Colonic mucosa (tissue), 4 donors: ENCODE measurements at places on chromosomes 6 and 20. TPM values are rescaled to one million over a fixed set of nuclear protein-coding genes. Genes with fewer than 3 reads are reported as not detected.
A peak's percentile ranks its signal among the peaks of the same experiment; 100 is the strongest.

DNA sequence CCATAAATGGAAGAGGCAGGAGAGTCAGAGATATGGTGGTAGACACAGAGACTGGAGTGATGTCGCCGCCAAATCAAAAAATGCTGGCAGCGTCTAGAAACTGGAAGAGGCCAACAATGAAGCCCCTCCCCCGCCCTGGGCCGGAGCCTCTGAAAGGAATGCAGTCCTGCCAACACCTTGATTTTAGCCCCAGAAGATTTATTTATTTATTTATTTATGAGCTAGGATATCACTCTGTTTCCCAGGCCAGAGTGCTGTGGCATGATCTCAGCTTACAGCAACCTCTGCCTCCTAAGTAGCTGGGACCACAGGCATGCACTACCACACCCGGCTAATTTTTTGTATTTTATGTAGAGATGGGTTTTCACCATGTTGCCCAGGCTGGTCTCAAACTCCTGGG is 82.6 kb upstream of the CCDC167 start:
- no peak for DNase-seq

GRCh38 chr6:10082385-10082784 is 332.5 kb downstream of the TFAP2A start:
- no peak for DNase-seq

DNA sequence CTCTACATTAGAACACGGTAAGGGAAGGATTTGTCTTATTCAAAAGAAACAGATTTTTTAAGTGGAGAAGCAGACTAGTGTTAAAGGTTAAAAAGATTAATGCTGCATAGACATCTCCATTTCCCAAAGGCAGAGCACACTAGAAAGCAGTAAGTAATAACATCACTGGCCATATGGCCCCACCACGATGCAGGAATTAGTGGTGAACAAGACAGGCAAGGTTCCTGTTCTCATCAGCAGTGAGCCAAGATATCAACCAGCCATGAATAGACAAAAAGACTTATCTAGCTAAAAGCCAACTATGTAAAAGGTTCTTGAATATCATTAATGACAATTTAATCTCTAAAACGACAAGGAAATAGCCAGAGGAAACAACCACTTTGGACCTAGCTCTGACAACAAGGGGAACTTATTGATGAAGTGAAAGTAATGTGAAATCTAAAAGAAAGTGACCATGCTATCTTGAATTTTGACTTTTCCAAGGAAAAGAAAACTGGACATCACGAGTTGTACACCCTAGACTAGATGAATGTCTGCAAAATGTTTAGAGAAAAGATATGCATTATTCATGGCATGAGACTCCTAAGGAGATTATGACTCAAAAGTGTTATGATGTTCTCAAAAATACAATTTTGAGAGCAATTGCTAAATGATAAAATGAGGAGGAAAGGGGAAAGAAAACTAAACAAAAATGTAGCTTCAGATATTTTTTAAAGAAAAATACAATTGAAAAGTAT is 157.9 kb upstream of the STXBP5 start:
- no peak for DNase-seq

GRCh38 chr6:85677234-85677956 is 34.7 kb upstream of the SYNCRIP start:
- DNase-seq = no peak

- DNase-seq = peak; percentile 77
These were observed 155.1 kb upstream of the MLIP start for GRCh38 chr6:53956068-53956711.

- peak; percentile 89 for DNase-seq
These were observed 23.0 kb upstream of the SLC22A7 start for GRCh38 chr6:43274916-43275597.

- no peak for DNase-seq
These were observed 7.4 kb upstream of the LAMA5 start for GRCh38 chr20:62374331-62375152.

DNA sequence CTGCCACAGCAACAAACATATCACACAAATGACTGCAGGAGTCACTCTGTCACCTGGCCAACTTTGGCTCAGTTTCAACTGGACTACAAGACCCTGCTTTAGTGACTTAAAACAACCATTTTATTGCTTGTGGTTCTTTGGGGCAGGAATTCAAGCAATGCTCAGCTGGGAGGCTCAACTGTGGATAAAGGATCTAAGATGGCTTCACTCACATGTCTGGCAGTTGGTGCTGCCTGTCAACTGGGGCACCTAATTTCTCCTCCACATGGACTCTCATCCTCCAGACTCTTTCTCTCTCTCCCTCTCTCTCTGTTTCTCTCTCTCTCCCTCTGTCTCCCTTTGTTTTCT is 2.8 kb upstream of the EPB41L2 start:
- no peak for DNase-seq

DNA sequence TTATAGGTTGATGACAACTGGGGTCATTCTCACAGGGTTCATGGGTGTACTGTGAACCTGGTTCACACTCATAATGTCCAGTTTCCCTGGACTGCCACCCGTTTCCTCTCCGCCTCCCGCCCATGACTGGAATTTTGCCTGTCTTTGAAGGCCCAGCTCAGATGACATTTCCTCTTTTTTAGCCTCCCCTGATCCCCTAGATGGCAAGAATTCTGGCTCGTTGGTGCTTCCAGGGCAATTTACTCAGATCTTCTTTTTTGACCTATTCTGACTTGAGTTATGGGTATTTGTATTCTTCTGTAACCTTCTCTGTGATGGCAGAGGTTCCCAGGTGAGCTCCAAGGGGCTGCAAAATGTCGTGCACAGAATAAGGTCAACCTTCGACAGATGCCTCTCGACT is 5.7 kb upstream of the CITED2 start:
- no peak for DNase-seq

DNA sequence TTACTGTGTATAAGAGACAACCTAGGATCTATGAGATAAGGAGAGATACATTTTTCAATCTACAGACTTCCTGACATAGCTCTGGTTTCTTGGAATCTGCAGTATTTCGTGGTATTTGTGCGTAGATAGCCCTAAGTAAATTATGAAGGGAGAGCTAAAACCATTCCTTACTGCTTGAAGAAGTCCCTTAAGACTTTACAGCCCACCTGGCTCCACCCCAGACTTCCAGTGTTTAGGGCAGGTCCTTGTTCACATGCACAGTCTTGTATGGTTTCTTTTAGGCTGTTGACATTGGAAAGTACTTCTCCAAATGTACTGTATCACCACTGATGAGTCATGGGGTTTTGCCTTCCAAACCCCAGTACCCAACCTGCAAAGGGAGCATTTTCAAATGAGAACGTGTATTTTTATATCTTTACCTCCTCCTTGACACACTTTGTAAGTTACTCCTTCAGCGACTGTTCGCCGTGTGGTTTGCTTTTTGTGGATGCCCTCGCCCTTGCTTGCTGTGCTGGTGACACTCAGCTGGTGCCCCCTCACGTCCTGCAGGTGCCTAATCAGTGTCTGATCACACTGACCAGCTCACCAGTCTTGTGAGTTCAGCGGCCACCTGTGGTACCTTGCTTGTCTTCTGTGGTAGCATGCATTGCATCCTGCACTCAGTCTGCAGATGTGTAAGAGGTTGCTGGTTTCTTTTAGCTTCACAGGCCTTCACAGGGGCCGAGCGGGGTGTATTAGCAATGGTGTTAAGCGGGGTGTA is 73.3 kb downstream of the IGF2R start:
- DNase-seq = no peak

DNA sequence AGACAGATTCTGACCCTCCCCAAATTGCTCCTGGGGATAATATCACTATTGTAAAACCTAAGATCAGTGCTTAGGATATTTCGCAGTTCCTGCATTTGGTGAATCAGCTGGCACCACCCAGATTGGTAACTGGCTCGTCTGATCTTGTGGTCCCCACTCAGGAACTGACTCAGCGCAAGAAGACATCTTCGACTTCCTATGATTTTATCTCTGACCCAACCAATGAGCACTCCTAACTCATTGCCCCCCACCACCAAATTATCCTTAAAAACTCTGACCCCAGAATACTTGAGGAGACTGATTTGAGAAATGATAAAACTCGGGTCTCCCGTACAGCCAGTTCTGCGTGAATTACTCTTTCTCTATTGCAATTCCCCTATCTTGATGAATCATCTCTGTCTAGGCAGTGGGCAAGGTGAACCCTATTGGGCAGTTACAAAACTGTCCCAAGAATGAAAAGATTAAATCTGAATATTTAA is 55.7 kb upstream of the PRND start:
- peak; percentile 26 for DNase-seq

- no peak for DNase-seq
These were observed 1.9 kb downstream of the BTBD3 start for GRCh38 chr20:11919581-11919980.

GRCh38 chr6:55531496-55531895 is 47.5 kb downstream of the HMGCLL1 start:
- DNase-seq = no peak

- no peak for DNase-seq
These were observed 243.1 kb downstream of the CDH26 start for GRCh38 chr20:60201198-60201835.

DNA sequence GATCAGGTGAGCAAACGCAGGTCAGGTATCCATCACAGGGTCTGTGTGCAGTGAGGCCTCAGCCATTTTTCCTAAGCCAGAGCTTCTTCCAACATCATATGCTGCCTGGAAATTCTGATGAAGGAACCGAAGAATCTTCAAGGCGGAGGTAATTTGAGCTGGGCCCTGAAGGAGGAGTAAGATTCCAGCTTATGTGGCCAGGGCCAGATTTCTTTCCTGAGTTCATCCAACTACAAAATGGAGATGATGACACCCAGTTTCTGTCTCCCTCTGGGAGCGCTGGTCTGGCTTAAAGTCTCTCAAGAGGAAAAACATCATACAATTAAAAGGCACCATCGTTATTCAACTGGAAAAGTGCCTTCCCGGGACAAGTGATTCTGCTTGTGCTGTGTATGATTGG is 6.9 kb upstream of the MANBAL start:
- DNase-seq = no peak

DNA sequence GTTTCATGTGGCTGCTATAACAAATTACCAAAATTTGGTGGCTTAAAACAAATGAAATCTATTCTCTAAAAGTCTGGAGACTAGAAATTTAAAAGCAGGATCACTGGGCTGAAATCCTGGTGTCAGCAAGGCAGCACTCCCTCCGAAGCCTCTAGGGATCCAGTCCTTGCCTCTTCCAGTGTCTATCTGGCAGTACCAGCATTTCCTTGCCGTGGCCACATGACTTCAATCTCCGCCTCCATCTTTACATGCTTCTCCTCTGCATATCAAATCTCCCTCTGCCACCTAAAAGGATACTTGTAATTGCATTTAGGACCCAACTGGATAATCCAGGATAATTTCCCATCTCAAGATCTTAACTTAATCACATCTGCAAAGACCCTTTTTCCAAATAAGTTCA is 30.2 kb downstream of the ARHGAP18 start:
- no peak for DNase-seq

DNA sequence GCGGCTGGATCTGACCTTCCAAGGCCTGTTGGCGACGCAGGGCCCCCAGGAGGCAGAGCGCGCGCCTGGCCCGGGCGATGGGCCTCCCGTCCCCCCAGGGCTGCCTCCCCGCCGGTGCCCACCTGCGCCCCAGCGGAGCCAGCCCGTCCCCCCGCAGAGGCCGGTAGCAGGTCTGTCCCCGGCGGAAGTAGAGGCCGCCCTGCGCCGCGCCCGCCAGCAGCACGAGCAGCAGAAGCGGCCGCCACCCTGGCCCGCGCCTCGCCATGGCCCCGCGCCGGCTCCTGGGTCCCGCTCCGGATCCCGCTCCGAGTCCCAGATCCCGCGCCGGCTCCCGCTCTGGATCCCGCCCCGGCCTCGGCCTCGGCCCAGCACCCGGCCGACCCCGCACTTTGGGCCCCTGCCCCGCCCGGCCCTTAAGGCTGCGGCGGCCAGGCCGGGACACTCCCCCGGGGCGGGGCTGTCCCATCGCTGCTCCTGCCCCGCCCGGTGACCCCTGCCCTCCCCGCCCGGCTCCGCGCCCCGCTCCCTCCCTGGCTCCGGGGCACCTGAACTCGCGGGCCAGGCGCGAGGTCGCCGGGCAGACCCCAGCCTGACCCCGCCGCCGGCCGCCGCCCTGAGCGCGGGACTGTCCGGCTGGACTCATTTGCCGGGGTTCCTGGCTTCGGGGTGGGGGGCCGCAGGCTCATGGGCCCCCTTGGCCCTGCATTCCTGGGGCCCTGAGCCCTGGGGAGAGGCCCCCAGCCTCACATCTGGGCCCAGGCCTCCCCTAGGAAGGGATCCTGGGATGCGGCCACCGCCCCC is at the start of gene CTSZ:
Gene CTSZ (minus strand): TSS at position 391 of the 801 bp plus-strand sequence. CDS start 126 bp downstream, at position 265.
- DNase-seq = peak; percentile 85

- no peak for DNase-seq
These were observed 93.7 kb downstream of the PLG start for GRCh38 chr6:160795721-160796120.

DNA sequence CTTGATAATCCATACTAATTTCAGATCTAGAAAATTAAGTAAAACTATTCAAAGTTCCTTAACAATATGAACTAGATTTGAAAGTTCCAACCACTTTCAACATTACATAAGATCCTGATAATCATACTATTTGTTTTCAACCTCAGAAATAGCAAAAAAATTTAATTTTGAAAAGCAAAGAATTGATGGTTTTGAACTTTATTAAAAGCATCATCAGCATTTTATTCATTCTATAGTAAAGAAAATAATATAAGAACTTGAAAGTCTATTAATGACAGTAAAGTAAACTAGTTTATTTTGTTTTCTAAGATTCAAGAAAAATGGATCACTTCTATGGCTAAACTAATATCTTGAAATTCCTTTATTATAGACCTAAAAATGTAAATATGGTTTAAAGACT is 26.8 kb downstream of the EYS start:
- no peak for DNase-seq

DNA sequence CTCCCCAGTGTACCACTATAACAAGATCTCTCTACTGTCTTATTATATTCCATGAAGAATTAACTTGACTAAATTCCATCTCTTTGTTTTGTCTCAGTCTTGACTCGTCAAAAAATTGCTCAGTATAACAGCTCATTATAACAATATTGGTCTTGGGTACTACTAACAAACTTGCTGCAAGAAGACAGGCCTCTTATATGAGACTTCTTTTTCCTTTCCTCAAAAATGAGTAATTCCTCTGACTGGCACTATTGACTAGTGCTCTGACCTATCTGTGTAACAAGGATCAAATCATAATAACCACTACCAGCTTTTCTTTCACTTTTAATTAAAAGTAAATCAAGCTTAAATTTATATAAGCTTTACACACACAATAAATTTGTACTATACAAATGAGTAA is 91.3 kb upstream of the THEMIS start:
- DNase-seq = no peak

- no peak for DNase-seq
These were observed 272.3 kb downstream of the TENT5A start for GRCh38 chr6:81480139-81480538.

GRCh38 chr20:61157301-61157700 is 94.8 kb upstream of the CDH4 start:
- no peak for DNase-seq

GRCh38 chr20:61765871-61766654 is 299.6 kb downstream of the TAF4 start:
- no peak for DNase-seq

- DNase-seq = no peak
These were observed 876.1 kb upstream of the ADGRB3 start for GRCh38 chr6:67759001-67759400.

GGTLC1 gene
- not detected for total RNA-seq

NR2E1 gene
- not detected for total RNA-seq

PTCRA gene
- not detected for total RNA-seq

SLC25A27 gene
- 7.6 TPM for total RNA-seq

MMP24 gene
- 0.15 TPM for total RNA-seq

CALHM5 gene
- total RNA-seq = 0.37 TPM

PGC gene
- total RNA-seq = 1.7 TPM

STMND1 gene
- total RNA-seq = 1.8 TPM

FOXA2 gene
- total RNA-seq = 29.1 TPM

RSPO3 gene
- 1.8 TPM for total RNA-seq

PGK2 gene
- not detected for total RNA-seq
